Stimulated activated CD4-positive, alpha-beta T cell treated with anti-CD3 and anti-CD28 coated beads, Interleukin-4, amount 100 ng/mL, for 1 hour (primary cell): ENCODE measurements at places on chromosomes 3 and 15.
A peak's percentile ranks its signal among the peaks of the same experiment; 100 is the strongest.

DNA sequence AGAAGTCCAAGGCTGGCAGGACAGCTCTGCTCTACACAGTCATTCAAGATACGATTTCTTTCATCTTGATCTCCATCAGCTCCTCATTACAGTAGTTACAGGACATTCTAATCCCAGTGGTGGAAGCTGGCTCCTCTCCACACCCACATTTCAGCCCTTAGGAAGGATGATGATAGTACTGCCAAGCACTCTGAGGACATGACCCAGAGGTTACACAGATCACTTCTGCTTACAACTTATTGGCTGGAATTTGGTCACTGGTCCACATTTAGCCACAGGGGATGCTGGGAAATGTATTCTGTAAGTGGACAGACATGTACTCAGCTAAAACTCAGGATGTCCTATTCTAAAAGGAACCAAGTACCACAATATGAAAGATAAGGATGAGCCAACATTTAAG lies 77.1 kb downstream of the IQCH start:
- no peak for DNase-seq

GRCh38 chr15:44712346-44713005 lies 1.2 kb downstream of the B2M start:
- DNase-seq, result peak; percentile 58

DNA sequence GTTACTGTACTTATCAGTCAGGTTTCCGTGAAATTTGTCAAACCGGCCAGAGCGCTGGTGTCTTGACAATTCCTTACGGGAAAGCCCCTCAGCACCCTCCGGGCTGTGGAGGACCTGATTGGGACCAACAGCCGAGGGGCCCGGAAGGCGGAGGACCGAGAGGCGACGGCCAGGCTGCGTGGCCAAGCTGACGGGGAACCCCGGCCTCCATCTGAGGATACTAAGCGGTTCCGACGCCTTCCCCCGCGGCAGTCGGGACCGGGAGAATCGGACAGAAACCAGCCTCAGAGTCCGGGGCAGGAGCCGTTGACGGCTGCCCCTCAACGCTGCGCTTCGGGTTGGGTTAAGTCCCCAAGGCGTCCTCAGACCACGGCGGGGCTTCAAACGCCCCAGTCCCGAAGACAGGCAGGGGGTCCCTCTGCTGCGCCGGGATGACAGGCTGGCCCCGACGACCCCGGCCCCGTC lies 499 bp downstream of the ALDH1A2 start:
- peak; percentile 2 for DNase-seq

- no peak for DNase-seq
Observed at GRCh38 chr3:134364936-134365765, 9.1 kb downstream of the AMOTL2 start.

DNA sequence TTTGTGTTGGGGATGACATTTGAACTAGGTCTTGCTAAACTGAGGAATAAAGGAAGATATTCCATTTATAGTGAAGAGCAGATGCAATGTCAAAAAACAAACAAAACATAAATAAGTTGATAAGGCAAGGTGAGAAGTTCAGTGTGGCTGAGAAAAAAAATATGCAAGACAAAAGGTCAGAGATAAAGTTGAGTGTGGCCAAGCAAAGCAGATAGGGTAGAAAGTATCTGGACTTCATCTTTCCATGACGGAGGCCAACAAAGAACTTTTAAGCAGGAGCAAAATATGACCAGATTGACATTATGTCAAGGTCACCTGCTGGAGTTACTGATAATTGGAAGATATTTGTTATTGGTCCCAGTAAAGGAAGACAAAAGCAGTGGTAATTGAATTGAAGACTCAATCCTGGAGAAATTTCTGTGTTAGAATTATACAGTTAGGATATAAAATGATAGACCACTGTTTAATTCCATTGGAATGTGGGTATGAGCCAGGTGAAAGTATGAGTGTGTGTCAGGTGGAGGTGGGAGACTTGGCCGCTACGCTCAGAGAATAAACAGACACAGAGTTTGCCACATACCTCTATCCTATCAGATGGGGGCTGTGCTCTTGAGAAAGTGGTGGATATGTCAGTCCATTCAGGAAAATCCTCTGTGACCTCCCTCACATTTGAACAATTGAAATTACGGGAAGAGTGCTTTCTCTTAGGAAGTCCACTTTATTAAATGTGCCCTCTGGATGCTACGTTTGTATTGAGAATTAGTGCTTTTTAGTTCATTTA lies 28.1 kb downstream of the ADIPOQ start:
- no peak for DNase-seq

DNA sequence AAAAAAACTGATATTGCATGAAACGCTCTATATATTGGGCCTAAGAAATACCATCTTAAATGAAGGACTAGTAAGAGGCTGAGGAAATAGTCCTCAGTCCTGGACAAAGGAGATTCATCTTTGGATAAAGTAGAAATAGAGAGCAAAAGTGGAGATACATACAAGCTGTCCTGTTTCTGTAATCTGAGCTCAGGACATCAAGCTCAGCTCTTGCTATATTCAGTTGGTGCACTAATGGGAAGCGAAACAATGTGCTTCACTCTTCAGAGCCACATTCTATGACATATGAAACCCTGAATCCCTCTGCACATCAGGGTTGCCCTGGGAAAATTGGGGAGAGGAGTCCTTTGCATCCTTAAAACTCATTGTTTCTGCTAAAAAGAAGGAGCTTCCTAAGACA lies 290.7 kb downstream of the VPS13C start:
- DNase-seq, result no peak

- DNase-seq, result no peak
Observed at GRCh38 chr3:187255314-187255713, 36.2 kb downstream of the MASP1 start.

DNA sequence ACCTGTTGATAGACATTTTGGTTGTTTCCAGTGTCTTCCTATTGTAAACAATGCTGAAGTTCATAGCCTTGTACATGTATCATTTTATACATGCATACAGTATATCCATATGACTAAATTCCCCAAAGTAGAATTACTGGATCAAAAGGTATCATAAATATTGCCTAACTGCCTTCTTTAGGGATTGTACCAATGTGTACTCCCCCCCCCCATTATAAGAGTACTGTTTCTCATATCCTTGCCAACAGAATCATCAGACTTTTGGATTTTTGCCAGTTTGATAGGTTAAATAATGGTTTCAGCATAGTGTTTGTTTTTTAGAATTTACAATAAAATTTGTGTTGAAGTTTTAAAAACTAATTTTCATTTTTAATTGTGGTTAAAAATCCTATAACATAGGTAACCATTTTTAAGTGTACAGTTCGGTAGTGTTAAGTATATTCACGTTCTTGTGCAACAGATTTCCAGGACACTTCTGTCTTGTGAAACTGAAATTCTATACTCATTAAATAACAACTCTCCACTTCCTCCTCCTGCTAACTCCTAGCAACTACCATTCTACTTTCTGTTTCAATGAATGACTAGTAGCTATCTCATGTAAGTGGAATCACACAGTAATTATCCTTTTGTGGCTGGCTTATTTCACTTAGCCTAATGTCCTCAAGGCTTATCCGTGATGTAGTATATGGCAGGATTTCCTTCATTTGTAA lies 30.8 kb upstream of the MAP3K13 start:
- DNase-seq, result no peak

- no peak for DNase-seq
Observed at GRCh38 chr15:62799919-62800318, 242.6 kb upstream of the TPM1 start.

DNA sequence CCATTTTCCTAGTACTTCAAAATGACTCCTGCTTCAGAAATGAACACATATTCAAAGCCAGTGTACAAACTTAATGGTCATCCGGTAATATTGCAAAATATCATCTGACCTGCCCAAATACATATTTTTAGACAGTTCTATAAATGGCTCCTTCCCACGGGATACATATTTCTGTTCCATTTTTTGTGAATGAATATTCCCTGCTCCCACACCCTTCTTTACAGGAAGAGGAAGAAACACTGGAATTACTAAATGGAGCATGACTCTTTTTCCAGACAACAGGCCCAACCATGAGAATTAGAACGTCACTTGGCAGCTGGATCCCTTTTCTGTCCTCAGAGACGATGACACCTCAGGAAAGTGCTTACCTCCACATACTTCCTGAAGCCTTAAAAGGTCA lies 38.0 kb upstream of the CBLB start:
- no peak for DNase-seq

DNA sequence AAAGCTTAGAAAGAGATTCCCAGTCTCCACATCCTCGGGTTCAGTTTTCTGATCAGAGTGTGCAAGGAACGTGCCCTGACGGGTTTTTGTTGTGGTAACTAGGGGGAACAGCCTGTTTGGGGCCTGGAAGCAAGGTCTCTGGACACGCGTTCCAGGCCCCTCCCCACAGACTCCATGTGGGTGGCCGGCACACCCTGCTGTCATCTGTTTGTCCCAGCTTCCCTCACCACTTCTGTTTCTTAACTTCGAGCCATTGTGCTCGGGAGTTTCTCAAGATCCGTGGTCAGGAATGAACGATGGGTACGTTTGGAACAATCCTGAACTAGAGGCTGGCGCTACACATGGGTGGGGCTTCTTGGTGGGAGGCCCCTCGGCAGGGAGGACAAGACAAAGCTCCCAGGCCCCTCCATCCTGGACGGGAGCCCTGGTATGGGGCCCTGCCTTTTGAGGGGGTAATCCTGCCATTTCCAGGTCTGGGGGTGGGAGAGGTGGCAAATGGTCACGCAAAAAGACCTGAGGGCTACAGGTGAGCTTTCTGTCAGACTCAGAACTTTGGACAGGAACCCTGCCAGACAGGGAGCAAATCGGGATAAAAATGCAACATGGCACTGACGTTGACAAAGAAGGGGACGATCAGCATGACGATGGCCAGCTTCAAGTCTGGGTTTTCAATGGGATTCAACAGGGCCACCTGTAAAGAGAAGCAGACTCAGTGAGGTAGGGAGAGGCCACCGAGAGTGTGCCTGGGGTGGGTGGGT lies 8.5 kb upstream of the MUSTN1 start:
- no peak for DNase-seq

GRCh38 chr15:101136381-101137268 lies 115.2 kb downstream of the CHSY1 start:
- DNase-seq, result no peak

- DNase-seq, result no peak
Observed at GRCh38 chr3:12750223-12750622, 8.8 kb downstream of the TMEM40 start.

DNA sequence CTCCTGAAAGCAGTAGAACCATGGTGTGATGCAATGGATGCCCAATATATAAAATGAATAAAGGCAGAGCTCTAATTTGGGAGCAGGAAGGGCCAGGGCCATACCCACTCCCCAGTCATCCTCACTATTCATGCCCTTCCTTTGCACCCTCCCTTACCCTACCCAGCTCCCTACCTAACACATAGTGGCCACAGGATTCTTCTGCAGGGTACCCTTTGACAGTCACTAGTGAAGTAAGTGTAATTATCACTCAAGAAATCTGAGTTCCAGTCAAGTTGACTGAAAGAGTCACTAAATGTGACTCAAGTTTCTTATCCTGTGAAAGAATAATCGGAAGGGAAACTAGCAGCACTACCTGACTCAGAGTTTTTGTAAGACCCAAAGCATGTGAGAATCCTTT lies 69.2 kb downstream of the RASA2 start:
- no peak for DNase-seq

GRCh38 chr15:58545307-58546065 lies 113.7 kb downstream of the LIPC start:
- DNase-seq, result no peak

DNA sequence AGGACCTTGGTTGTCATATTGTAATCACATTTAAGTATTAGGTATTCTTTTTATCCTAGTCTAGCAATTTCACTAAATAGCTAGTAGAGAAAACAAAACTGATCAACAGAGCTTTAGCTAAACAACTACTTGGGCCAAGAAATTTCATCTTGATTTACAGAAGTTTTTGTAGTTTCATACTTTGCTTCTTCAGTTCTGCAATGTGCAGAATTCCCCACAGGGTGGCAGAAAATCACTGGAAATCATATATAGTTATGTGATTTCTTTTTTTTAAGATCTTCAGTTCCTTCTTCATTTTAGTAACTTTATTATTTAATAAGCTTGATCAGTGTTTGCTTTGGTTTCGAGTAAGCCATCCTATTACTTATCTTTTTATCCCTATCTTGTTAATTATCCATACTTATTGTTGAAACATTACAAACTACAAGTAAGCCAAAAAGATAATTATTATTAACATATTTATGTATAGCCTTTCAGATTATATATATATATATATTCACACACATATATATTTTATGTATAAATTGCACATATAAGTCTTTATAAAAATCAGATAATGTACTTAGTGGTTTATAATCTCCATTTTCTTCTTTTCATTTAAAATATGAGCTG lies 2.2 kb upstream of the BNIP2 start:
- peak; percentile 22 for DNase-seq

DNA sequence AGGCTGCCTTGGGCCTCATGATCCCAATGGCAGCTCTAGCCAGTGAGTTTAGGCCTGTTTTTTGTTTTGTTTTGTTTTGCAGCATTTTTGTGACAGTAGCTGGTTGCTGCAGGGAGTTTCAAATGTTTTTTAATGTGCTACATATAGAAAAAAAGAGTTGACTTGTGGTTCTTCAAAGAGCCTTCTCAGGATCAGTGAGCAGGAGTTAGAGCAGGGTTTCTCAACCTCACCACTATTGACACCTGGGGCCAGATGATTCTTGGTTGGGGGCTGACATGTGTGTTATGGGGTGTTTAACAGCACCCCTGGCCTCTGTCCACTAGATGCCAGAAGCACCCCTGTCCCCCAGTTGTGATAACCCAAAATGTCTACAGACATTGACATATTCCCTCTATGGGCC lies 17.9 kb downstream of the APH1B start:
- no peak for DNase-seq

DNA sequence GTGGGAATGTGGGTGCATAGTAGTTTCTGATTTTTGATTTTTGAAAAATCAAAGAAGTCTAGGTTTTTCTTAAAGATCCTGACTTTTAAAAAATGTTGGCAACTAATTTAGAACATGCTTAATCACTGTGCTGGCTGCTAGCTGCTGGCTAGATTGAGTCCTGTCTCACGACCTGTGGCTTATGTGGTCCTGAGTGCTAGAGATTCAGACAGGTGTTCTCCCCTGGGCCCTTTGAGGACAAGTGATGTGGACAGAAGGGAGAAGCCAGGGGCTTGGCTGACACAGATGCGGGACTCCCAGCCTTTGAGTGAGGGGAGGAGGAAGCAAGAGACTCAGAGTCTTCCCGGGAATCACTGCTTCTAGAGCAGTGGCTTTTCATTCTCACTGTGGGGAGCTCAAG lies 47.5 kb downstream of the CORO2B start:
- DNase-seq, result no peak

DNA sequence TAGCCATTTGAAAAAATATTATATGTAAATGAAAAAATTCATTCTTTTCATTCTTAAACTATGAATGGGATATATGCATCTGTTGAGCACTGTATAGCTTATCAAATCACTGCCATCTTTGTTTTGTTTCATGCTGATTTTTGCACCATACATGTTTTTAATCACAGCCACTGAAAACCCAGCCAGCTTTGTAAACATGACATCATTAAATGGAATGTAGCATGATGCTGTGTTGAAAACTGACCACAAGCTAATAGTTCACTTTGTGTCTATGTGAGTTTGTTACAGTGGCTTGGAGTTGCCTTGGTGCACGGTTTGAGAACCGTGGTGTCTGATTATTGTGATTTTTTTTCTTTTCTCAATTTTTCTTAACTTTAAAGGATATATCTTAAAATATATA lies 75.7 kb downstream of the GMPS start:
- no peak for DNase-seq

- DNase-seq, result no peak
Observed at GRCh38 chr15:70166506-70167087, 68.9 kb upstream of the TLE3 start.
